ENCODE measurements at places on chromosomes 6 and 20.

DNA sequence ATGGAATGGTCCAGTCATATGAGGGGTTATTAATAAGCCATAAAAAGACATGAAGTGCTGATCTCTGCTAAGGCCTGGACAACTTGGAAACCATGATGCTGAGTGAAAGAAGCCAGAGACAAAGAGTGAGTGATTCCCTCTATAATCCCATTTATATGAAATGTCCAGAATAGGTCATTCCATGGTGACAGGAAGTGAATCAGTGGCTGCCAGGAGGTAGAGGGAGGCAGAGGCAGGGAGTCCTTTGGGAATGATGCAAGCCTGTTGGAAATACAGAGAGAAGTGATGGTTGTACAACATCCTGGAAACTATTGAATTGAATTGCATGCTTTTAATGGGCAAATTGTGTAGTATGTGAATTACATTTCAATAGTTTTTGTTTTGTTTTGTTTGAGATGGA is 26.4 kb downstream of the ANKRD60 start:
- DNase-seq: no peak

GRCh38 chr6:117776441-117776840 is 101.2 kb downstream of the NUS1 start:
- DNase-seq: no peak

- no peak for DNase-seq
Measured at GRCh38 chr20:7136886-7137285, 369.4 kb downstream of the BMP2 start.

- no peak for DNase-seq
Measured at GRCh38 chr20:16244892-16245291, 328.4 kb downstream of the KIF16B start.

DNA sequence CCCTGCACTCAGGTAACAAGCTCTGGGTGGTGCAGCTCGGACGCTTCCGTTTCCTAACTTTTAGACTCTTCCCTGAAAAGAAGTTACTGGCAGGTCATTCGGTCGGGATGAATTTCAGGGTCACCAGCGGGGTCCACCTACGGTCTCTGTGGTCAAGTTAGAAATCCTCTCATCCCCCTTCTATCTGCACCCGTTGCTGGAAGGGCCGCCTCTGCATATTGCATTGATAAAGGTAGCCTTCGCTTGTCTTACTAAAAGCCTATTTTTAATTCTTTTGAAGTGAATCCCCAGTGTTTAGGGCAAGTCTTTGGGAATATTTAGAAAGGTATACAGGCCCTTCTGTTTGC is 47.3 kb downstream of the LRRN4 start:
- no peak for DNase-seq

DNA sequence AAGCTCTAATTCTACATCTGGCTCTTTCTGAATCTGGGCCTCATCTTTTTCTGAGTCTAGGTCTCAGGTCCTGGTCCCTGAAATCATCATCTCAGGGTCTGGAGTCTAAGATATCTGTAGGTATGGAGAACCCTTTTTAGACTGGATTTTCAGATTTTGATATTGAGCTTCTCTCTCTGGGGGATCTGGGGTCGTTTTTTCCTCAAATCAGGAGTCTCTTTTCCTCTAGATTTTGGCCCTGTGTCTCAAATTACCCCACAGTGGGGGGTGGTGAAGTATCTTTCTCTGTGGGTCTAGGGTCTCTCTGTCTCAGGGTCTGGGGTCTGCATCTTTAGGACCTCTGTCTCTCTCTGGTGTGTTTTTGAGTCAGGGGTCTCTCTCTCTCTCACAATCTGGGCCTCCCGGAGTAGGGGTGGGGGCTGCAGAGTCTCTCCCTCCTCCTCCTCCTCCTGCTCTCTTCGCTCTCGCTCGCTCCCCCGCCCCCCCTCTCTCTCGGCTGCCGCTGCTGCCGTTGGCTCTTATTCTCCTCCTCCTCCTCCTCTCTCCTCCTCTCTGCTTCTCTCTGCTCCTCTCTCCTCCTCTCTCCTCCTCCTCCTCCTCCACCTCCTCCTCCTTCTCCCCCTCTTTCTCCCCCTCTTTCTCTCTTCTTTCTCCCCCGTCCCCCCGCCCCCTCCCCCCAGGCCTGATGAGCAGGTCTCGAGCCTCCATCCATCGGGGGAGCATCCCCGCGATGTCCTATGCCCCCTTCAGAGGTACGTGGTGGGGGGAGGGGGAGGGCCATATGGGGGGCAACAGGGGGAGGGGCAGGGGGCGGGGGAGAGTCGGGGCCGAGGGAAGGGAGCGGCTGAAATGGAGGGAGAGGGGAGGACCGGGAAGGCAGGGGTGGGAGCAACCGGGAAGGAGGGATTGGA is at the start of gene SYNGAP1:
Gene SYNGAP1 (plus strand): TSS at position 486 of the 911 bp plus-strand sequence. CDS start 200 bp downstream, at position 686.
- peak; percentile 65 for DNase-seq

DNA sequence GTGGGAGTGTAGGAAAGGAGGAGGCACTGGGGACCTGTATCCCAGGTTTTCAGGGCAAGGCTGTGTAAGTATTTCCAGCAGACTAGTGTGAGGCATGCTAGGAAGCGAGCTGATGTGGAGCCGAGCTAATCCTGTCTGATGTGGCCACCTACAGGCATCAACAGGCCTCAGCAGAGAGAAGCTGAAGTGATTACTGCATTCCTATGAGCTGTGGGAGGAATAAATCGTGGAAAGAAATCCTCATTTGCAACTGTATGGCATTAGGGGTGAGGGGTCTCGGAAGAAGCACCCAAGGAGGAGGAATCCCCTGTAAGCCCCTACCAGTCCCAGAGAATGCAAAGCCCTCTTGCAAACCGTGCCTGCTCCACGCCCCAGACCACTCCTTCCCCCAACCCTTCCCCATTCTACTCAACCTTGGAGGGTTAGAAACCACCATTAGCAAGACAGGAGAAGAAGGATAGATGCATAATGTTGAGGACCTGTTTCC is 41.6 kb downstream of the C6orf15 start:
- DNase-seq: no peak

DNA sequence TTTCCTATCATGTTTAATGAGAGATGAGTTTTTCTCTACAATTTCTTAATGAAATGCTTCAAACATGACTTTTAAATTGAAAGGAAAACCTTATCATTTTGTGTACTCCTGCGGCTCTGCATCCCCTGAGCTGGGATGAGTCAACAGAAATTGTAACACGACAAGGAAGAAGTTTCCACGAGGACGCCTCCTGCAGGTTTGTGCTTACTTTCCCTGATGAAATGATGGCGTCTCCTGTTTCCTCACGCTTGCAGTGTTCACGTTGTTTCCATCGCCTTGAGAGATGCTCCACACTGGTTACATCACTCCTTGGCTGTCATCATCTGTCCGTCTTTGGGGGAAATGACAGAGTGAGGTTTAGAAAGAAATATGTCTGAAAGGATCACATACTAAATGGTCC is 233.7 kb upstream of the ZFP64 start:
- DNase-seq: no peak

GRCh38 chr20:39736434-39737327 is 774.5 kb downstream of the DHX35 start:
- DNase-seq: no peak

- DNase-seq: no peak
Measured at GRCh38 chr6:116118608-116119007, 7.3 kb downstream of the COL10A1 start.

DNA sequence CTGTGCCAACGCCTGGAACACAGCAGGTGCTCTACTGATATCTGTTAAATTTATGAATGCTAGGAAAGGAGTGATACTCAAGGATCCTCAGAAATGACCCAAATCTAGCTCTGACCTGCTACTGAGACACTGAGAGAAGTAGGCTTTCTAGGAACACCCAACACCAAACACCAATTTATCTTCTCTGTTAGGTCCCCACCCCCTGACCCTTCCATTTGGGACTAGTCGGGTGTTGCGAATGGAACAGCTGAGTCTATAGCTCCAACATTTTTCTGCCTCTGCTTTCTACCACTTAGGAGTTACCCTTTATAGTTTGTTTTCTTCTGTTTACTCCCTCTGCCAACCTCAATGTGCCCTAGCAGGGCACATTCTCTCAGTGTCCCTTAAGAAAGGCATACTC is 24.0 kb downstream of the CPNE1 start:
- no peak for DNase-seq

- DNase-seq: peak; percentile 3
Measured at GRCh38 chr6:68572525-68572924, 62.6 kb upstream of the ADGRB3 start.

- no peak for DNase-seq
Measured at GRCh38 chr6:129598244-129599187, 111.5 kb downstream of the ARHGAP18 start.
